ENCODE measurements at places on chromosomes 2 and 18. TPM values are rescaled to one million over a fixed set of nuclear protein-coding genes. Genes with fewer than 3 reads are reported as not detected.

- no peak overlapping the region for H3K27ac ChIP-seq
- H3K4me1 ChIP-seq = no peaks in the 10 kb centered on the region
- no peak overlapping the region for H3K4me3 ChIP-seq
- no peaks in the 10 kb centered on the region for H3K36me3 ChIP-seq
Measured at GRCh38 chr2:98252038-98252773, 94.0 kb upstream of the CNGA3 start.

DNA sequence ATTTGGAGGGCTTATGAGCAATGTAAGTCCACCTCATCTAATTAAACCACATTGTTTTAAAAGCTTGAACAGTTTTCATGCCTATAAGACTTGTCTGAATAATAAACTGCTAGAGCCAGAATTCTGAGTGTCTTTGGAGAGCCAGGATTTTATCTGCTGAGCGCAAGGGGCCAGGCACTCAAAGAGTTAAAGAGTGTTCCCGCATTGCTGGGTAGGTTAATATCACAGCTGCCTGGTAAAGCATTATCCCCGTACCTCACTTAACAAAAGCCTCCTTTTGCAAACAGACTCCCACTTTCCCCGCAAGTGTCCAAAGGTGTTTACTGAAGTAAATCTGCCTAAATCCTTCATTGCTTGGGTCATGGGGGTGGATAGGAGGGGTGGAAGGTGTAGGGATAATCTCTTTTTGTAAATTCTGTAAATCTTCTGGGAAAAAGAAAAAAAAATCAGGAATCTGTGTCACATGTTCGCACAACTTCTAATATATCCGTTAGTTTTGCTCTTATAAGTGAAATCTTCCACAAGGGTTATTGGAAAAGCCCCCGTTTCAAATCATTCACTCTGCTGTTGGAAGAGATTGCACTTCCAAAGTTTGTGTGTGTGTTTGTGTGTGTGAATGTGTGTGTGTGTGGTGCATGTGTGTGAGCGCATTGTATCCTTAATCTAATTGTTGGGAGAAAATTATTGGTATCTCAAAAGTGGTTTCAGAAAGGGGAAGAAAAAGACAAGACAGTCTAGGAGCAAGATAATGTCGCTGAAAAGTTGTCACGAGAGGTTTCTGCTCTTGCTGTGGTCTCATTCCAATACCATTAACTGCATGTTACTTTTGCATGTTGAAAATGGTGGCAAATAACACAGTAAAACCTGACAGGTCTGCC is 10.7 kb downstream of the ZEB2 start:
- H3K27me3 ChIP-seq = no peaks in the 10 kb centered on the region
- H3K27ac ChIP-seq = peak overlapping the region; percentile 99
- peaks cover 27% of the 10 kb centered on the region for H3K36me3 ChIP-seq

- DNase-seq = no peak
- no peak overlapping the region for H3K4me3 ChIP-seq
- H3K27me3 ChIP-seq = no peaks in the 10 kb centered on the region
- H3K4me1 ChIP-seq = no peaks in the 10 kb centered on the region
- no peak overlapping the region for H3K27ac ChIP-seq
- H3K36me3 ChIP-seq = no peaks in the 10 kb centered on the region
Measured at GRCh38 chr2:127139766-127140165, 32.8 kb upstream of the BIN1 start.

DNA sequence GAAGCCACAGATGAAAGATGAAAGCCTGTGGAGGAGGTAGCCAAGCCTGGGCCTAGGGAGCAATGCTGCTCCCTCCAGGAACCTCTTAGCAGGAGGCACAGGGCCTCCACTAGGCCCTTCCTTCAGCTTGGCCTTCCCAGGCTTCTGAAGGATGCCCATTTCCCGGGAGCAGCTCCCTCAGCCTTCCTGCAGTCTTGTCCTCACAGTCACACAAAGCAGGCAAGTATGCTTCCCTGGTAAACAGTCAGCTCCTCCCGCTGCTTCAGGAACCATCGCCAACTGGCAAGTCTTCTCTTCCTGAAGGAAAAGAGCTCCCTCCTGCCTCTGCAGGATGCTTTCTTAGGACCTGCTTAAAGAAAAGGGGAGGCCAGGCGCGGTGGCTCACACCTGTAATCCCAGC is 53.2 kb downstream of the SMAD7 start:
- no peak overlapping the region for H3K27ac ChIP-seq
- DNase-seq = no peak
- no peak overlapping the region for H3K4me3 ChIP-seq
- H3K27me3 ChIP-seq = no peaks in the 10 kb centered on the region
- H3K4me1 ChIP-seq = peaks cover 46% of the 10 kb centered on the region

DNA sequence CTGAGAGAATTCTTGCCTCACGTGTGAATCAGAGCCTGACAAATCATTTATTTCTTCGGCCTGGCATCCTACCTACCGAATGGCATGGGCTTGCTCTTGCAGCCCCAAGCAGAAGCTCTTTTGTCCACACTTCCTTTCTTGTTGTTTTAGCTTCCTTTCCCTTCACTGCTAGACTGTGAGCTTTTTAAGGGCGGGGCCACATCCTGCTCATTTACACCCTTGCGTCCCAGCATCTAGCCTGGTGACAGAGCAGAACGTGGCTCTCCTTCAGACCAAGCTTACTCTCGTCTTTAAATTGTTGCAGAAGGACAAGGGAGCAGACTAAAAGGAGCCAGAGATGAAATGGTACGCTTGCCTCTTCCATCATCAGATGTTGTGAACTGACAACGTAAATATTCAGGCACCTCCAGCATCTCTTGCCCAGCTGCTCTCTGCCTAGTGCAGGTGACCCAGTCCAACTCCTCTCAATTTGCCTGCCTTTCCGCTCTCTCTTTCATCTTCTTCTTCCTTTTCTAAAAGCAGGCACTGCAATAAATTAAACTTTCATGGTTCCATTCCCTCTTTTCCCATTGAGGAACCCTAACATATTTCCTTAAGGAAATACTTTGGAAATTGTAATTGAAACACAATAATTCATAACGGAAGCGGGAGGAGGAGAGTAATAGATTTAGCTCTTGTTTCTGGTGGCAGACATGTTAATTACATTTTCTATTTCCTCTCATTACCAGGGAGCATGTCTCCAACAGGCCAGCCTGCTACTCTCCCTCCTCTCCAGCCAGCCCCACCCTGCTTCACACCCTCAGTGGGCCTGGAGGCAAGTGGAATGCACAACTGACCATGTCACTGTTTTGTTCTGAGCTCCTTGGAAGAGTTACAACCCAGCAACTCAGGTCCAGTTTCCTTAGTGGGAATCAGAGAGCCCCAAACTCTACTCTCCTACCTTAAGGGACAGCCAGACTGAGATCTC is 228.1 kb upstream of the TRIB2 start:
- peaks cover 16% of the 10 kb centered on the region for H3K4me1 ChIP-seq
- no peak overlapping the region for H3K27ac ChIP-seq
- no peak for DNase-seq
- H3K36me3 ChIP-seq = no peaks in the 10 kb centered on the region

GRCh38 chr2:105593221-105593967 is 151.3 kb upstream of the NCK2 start:
- no peak for DNase-seq
- H3K4me1 ChIP-seq = no peaks in the 10 kb centered on the region
- H3K36me3 ChIP-seq = no peaks in the 10 kb centered on the region
- H3K27ac ChIP-seq = no peak overlapping the region
- no peak overlapping the region for H3K4me3 ChIP-seq

GRCh38 chr2:239273280-239274234 is 127.3 kb downstream of the HDAC4 start:
- no peaks in the 10 kb centered on the region for H3K36me3 ChIP-seq
- no peak for DNase-seq
- no peak overlapping the region for H3K4me3 ChIP-seq
- peaks cover 17% of the 10 kb centered on the region for H3K4me1 ChIP-seq
- H3K27me3 ChIP-seq = no peaks in the 10 kb centered on the region
- no peak overlapping the region for H3K27ac ChIP-seq

- DNase-seq = no peak
- no peaks in the 10 kb centered on the region for H3K27me3 ChIP-seq
- no peaks in the 10 kb centered on the region for H3K36me3 ChIP-seq
- peaks cover 1% of the 10 kb centered on the region for H3K4me1 ChIP-seq
- no peak overlapping the region for H3K4me3 ChIP-seq
- H3K27ac ChIP-seq = no peak overlapping the region
Measured at GRCh38 chr18:79630281-79631095, 49.1 kb upstream of the CTDP1 start.

DNA sequence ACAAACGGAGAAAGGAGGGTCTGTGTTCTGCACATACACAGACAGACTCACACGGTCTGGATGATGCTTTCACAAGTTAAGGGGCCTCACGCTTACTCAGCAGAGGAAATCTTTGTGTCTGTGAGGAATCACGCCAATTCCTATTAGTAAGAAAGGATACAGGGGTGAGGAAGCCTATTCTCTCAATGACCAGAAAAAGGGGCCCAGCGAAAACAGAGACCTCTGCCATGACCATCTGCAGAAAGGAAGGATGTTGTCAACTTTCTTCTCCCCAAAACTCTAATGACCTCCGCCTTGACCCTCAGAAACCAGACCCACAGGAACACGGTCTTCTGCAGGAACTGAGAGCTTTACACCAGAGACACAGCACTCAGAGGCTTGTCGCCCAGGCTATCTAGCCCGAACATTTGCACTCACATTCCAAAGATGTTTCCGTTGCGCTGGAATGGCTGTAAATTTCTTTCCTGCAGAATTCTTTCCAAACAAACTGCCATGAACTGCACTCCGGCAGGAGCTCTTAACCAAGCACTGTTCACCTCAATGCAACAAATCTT is 186.3 kb downstream of the TCF4 start:
- peak overlapping the region; percentile 82 for H3K27ac ChIP-seq
- no peaks in the 10 kb centered on the region for H3K36me3 ChIP-seq
- no peak for DNase-seq
- H3K4me1 ChIP-seq = peaks cover 30% of the 10 kb centered on the region

DNA sequence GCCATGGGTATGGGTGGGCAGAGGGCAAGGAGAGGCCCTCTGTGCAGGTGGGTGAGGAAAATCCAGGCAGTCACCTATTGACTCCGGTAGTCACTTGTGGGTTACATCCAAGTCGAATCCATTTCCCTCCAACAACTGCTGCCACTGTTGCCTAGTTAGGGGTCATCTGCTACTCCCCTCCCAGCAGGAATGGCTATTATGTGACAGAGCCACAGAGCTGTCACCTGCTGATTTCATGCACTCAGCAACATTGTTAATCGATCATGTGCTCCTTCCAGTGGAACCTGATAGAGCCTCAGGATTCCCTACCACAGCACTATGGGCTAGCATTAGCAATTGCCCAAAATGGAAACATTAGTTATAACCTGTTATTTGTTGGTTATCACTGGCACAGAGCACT is 31.4 kb downstream of the POLR1A start:
- peaks cover 11% of the 10 kb centered on the region for H3K4me1 ChIP-seq
- no peaks in the 10 kb centered on the region for H3K36me3 ChIP-seq
- no peak overlapping the region for H3K27ac ChIP-seq
- H3K4me3 ChIP-seq = no peak overlapping the region

- DNase-seq = no peak
- H3K27ac ChIP-seq = no peak overlapping the region
- H3K4me1 ChIP-seq = no peaks in the 10 kb centered on the region
- no peaks in the 10 kb centered on the region for H3K36me3 ChIP-seq
- no peaks in the 10 kb centered on the region for H3K27me3 ChIP-seq
Measured at GRCh38 chr2:51379997-51380396, 348.1 kb upstream of the NRXN1 start.

- H3K4me1 ChIP-seq = peaks cover 10% of the 10 kb centered on the region
- no peaks in the 10 kb centered on the region for H3K27me3 ChIP-seq
- H3K4me3 ChIP-seq = peak overlapping the region; percentile 61
- no peaks in the 10 kb centered on the region for H3K36me3 ChIP-seq
Measured at GRCh38 chr2:70977605-70978205, 725 bp upstream of the ANKRD53 start.

GRCh38 chr18:5542515-5543035 is 1.2 kb downstream of the EPB41L3 start:
- H3K36me3 ChIP-seq = no peaks in the 10 kb centered on the region
- H3K4me1 ChIP-seq = peaks cover 27% of the 10 kb centered on the region
- H3K4me3 ChIP-seq = peak overlapping the region; percentile 54
- peaks cover 39% of the 10 kb centered on the region for H3K27me3 ChIP-seq
- peak overlapping the region; percentile 69 for H3K27ac ChIP-seq

The HRH4 gene
- 0.17 TPM for total RNA-seq

The ITPRIPL1 gene
- 2.3 TPM for total RNA-seq

Data from left lung (tissue), 14 donors.